Memory B cell (primary cell): ENCODE measurements at places on chromosomes 7 and 10.

DNA sequence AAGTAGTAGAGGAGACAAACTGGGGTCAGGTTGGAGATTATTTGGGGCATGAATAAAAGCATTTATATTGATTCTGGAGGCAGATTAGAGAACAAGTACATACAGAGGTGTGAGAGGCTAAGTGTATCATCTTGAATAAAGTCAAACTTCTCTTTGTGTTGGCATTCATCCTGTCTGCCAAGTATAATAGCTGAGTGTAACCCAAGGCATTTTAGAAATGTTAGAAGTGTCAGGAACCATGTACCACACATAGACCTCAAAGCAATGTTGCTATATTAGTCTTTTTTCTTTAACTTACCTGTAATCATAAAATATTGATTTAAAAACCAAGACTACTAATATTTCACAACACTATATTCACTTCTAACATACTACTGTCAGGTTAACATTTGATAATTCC lies 56.2 kb upstream of the LRRTM3 start:
- DNase-seq = no peak

DNA sequence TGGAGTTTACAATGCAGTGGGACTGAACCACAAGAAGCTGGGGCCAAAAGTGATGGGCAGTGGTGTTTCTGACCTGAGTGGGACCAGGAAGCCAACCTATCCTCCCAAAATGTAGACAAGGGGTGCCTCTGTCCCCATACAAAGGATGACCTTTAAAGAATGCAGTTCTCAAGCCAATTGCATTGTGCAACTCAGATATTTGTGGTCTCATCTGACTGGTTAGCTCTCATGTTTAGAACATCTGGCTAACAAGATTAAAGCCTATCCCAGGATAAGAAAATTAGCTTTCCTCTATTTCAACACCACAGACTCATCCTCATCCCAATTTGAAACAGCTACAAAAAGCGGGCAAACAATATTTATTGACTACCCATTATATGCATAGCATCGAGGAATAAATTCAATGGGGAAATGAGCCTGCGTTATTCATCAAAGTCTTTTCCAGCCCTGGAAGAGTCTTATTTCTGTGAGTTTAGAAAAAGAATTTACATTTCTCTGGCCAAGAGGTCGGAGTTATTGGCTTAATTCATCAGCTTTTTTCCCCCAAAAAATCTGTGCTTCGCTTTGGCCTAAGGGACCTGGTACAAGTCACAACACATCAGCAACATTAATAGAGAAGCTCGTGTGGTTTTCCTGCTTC lies 26.7 kb downstream of the ELMO1 start:
- DNase-seq = no peak

- no peak for DNase-seq
Measured at GRCh38 chr7:36781011-36781738, 56.9 kb upstream of the AOAH start.

- DNase-seq = no peak
Measured at GRCh38 chr7:1009747-1010146, 26.8 kb downstream of the CYP2W1 start.

- no peak for DNase-seq
Measured at GRCh38 chr7:5334671-5335070, 51.9 kb downstream of the SLC29A4 start.

DNA sequence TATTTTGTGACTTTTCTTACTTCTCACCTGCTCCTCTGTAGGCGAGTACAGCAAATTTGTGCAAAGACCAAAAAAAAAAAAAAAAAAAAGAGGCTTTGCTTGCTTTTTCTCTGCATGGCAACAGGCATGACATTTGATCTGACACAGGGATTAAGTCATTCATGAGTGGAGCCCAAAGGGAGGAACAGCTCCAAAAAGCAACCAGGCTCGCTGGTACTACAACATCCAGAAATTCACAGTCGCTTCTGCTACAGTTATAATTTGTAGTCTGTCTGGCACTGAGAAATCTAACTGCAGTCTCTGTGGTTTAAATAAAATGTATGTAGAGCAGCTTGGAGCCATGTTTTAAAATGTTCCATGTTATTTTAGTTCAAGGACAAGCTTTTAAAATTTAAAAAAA lies 31.7 kb downstream of the MKX start:
- DNase-seq = no peak

DNA sequence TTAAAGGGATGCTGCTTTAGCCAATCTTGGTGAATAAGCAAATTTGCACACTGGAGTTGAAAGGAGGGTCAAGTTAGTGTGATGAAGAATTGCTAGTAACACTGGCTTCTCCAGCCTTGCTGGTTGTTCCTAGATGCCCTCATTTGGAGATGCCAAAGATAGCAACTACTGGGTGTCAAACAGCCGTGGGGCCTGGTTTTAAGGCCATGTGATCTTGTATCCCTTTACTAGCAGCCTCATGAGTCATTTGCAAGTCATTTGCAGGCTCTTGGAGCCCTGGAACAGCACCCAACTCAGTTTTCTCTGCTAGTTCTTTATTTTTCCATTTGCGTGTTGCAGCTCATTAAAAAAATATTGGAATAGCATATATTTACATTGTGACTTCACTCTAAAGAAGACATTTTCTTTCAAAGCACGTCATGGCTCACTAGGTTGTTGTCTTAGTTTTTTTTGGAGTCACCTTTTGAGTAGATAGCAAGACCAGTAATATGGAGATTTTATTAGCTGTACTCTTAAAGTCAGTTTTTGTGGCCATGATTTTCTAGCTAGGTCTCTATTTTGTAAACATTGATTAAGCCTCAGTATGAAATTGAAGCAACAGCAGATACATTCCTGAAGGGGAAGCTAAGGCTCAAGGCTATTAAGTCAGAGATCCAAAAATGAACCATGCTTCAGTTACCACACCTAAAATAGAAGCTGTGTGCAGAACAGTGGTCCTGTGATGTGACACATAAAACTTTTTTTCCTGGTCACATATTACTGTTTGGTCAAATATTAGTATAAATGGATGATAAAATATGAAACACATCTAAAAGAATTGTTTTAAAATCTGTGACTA lies 1.3 kb downstream of the LSMEM1 start:
- DNase-seq = no peak

DNA sequence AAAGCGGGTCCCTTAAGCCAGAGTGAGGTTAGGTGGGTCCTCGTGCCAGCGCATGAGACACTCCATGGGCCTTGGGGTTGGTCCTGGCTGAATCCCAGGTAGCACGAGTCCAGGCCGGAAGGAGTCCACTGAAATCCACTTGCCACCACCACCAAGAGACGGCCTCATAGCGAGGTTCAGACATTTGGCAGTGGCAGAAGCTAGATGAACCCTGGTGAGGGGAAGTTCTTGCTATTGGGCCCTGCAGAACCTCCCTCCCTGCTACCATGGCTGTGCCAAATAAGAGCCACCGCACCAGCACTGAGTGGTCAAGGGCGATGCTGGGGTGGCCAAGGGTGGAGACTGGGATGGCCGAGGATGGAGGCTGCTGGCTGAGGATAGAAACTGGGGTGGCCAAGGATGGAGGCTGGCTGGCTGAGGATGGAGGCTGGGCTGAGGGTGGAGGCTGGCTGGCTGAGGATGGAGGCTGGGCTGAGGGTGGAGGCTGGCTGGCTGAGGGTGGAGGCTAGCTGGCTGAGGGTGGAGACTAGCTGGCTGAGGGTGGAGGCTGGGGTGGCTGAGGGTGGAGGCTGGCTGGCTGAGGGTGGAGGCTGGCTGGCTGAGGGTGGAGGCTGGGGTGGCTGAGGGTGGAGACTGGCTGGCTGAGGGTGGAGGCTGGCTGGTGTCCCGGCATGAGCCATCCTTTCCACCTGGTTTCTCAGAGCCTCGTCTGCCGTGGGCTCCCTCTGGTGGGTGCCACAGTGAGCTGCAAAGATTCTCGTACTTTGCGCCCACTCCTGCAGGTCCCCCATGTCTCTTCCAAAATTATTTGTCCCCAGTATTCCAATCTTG lies 88.2 kb downstream of the ELFN1 start:
- DNase-seq = no peak

- DNase-seq = no peak
Measured at GRCh38 chr7:134472572-134473244, 13.8 kb upstream of the AKR1B1 start.
